HFFc6 (cell line): ENCODE measurements at places on chromosomes 4 and X.

- DNase-seq: peak; percentile 96
These were observed 141.4 kb downstream of the PTTG2 start for GRCh38 chr4:38101563-38101962.

- peak; percentile 32 for DNase-seq
These were observed 14.9 kb upstream of the LOC101059915 start for GRCh38 chrX:71652405-71652804.

- DNase-seq: peak; percentile 63
These were observed 91.0 kb upstream of the BCOR start for GRCh38 chrX:40188573-40189417.

GRCh38 chrX:93461060-93461459, 212.3 kb downstream of the NAP1L3 start:
- DNase-seq: no peak

- DNase-seq: no peak
These were observed 43.6 kb upstream of the IL1RAPL2 start for GRCh38 chrX:104522386-104522785.
